ENCODE measurements at places on chromosomes 1 and 21.

- no peak for DNase-seq
These were observed 102.8 kb downstream of the NPHP4 start for GRCh38 chr1:5889462-5889861.

GRCh38 chr1:209155546-209155945, 428.0 kb upstream of the CAMK1G start:
- no peak for DNase-seq

DNA sequence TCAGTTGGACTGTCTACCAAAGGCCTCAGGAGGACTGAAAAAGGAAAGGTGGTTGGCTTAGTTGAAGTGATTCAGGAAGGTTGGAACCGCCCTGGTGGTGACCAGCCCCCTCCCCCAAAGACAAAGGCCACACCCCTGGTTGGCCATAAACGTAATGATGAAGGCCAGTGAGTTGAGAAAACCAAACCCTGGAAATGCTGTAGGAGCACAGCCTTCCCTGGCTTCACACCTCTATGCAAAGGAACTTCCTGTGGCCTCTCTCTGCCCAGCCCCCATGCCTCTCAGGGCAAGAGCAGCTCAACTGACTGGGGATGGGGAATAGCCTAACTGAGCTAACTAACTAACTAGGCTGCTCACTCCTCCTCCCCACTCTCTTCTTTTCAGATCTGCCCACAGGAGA, 90.4 kb downstream of the NPHP4 start:
- no peak for DNase-seq

DNA sequence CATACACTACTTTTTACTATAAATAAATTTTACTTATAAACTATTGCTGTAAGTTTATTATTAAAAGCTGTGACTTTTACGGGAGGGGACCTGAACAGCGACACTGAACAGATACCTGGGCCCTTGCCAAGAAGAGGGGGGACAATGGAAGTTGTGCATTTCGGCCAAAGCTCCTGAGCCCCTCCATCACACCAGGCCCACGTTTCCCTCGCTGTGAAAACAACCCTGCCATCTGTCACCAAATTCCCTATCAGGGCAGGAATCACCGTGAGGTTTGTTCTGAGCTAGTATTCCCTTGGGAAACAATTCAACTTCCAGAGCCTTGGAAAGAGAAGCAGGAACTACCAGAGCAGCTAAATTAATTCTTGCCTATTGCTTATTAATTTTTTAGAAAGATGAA, 37.0 kb downstream of the VTCN1 start:
- no peak for DNase-seq

- DNase-seq = no peak
These were observed 32.6 kb upstream of the FNBP1L start for GRCh38 chr1:93415296-93415695.

DNA sequence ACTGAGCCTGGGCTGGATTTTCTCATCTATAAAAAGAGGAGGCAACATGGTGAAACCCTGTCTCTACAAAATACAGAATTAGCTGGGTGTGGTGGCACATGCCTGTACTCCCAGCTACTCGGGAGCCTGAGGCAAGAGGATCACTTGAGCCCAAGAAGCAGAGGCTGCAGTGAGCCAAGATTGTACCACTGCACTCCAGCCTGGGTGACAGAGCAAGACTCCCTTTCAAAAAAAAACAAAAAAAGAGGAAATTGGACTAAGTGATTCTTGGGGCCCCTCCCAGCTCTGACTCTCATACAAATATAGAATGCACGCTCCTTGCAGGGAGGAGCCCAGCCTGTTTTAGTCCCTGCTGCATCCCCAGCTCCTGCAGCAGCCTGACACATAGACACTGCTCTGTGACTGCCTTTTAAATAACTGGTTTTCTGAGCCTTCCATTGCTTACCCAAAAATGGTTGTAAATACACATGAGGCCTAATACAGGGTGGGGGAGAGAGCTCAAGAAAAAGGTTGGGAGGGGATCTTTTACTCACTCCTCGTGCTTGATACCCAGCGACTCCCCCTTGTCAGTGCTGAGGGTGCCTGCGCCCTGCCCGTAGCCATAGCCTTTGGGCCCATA, 17.2 kb downstream of the CSRP1 start:
- DNase-seq = no peak

DNA sequence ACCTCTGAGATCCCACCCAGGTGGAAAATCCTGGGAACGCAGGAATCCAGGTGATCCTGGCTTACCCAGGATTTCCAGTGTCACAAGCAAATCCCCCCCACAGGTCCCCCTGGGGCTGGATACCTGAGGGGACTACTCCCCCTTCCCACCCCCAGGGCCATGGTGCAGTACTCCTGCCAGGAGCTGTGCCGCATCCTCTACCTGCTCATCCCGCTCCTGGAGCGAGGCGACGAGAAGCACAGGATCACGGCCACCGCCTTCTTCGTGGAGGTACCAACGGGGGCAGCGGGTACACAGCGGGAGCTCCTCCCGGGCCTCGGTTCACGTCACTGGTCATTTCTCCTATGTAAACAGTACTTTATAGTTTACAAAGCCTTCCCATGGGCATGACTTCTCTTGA, 20.4 kb upstream of the TTC4 start:
- no peak for DNase-seq

- DNase-seq = no peak
These were observed 219.8 kb downstream of the DAB1 start for GRCh38 chr1:57204091-57204490.

DNA sequence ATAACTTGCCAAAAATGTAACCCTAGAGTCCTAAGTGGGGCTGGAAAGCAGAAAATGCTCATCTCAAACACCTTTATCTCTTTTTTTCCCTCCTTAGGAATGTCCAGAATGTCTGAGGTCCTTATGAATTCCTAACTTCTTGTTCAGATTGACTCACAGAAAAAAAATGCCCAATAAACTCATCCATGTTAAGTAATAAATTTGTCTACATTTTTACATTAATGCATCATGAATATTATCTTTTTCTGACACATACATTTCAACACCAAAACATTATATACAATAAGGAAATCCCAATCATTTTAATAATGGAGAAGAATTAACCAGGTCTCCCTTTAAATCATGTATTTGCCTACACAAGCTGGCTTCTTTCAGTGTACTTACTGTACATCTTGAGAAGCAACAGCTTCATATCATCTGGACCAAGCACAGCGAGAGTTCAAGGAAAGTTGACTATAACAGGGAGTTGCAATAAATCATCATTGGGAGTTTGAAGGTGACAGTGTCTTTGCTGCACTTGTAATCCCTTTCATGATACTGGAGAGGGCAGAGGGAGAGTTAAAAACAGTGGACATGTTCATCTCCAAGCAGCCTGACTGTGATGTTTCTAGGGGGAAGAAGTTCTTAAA, 565.2 kb downstream of the LTN1 start:
- DNase-seq = no peak

- no peak for DNase-seq
These were observed 119.8 kb downstream of the HLCS start for GRCh38 chr21:36846631-36847030.

GRCh38 chr1:21396516-21396915, 43.4 kb upstream of the NBPF3 start:
- DNase-seq = no peak

DNA sequence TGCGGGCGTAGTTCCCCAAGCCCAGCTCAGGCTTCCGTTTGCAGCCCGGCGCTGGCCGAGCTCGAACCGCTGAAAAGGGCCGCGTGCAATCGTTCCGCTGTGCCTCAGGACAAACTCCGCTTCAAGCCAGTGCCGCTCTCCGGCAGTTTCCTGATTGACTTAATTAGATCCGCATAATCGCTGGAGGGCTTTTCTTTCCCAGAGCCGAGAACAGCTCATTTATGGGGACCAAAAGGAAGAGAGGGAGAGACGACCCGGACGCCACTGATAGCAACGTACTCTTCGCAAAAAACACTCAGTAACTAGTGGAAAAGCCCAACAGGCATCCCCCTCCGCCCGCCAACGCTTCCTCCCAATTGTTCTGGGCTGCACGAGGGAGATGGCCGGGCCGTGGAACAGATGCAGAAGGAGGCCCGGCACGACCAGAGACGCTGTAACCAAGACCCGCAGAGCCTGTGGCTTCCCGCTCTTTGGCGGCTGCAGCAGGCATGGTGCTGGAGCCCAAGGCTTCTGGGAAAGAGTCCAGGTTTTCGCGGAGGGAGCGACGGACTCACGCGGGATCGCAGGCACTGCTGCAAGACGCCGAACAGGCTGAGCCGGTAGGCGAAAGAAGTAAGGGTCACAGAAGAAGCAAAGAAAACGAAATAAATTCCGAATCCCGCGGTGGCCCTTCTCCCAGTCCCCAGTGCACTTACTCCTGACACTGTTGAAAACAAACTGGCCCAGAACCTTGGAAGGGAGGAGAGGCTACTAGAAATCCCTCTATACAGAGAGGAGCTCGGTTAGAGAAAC, 3.6 kb upstream of the FOXD2 start:
- DNase-seq = peak; percentile 41

- no peak for DNase-seq
These were observed 56.0 kb upstream of the ABCG1 start for GRCh38 chr21:42162831-42163510.

DNA sequence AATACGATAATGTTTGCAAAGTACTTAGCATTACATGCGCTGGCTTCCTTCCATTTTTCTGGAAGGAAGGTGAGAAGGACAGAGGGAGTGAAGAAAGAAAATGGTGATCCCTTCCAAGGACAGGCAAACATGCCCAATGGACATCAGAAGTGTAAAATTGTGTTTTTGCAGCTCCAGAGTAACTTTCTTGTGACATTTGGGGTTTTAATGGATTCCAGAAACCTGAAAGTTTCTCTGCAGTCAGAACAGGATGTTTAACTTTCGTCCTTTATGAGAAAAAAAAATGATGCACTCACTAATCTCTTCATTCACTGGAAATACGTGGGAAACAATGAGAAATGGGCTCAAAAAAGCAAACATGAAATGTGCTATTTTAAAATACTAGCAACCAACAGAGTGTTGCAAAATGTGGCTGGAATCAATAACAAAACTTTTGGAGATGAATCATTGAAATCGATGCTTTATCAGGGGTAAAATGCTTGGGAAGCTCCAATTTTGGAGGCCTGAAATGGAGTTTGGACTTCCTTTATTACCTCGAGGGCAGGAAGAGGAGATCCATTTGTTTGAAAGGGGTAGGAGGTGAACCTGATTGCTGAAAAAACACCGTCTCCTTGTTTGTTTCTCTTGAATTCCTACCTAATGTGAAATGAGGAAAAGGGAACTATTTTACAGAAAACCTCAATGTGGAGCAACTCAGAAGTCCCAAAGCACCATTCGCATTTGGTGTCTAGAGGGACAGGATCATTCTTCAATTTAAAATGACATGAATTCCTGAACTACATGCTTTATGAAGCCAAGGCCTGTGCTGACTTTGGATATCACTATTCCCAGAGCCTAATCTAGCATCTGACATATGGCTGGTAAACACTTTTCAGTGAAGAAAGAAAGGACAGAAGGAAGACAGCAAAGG, 129.5 kb downstream of the TRABD2B start:
- DNase-seq = no peak

DNA sequence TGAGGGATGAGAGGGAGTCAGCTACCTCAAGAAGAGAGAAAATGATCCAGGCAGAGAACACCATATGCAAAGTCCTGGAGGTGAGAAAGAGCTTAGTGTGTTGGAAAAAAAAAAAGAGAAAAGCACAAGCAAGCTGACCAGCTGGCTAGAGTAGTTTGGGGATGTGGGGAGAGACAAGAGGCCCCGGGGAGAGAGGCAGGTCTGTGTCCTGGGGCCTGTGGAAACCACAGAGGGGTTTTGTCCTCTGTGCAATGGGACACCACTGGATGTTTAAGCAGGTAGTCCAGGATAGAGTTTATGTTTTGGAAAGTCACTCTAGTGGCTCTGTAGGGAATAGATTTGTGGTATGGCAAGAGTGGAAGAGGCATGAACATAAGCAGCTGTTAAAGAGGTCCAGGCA, 14.4 kb upstream of the CHI3L1 start:
- no peak for DNase-seq

DNA sequence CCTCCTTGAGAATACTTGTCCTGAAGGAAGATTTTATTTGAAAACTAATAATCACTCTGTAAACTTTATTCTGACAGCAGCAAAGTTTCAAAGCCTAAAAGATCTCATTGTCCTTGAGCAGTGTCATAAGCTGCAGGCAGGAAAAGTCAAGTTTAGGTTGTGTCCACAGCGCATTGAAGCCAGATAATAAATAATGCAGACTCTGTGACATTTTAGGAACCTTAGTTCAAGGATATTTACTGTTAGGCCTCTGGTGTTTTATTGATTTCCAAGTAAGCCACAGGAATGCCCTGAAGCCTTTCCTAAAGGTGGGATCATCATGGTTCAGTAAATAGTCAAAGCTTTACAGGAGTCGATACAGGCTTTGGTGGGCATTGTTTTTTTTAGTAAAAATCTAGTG, 356.4 kb upstream of the SGIP1 start:
- DNase-seq = no peak

DNA sequence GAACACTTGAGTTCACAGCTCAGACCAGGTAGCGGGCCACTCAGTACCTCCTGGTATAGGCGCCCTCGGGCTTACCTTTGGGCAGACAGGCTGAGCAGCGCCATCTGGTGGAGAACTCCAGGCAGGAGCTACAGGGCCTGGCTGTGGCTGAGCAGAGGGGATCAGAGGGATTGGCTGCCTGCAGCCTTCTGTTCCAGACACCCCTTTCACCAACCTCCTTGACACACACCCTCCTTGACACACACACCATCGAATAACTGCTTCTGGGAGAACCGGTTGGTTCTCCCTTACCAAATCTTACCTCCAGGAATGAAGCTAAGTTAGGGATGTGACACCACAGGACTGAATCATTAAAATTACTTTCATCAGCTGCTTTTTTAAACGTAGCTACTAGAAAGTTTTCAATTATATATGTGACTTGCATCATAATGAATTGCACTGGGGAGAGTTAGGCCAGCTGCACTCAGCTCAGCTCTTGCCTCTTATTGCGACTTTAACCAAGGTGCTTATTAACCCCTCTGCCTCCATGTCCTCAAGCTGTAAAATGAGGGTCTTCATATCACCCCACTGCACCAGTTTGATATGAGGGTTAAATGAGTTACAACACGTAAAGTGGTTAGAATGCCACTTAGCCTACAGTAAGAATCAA, 6.6 kb downstream of the LIN28A start:
- DNase-seq = peak; percentile 89

DNA sequence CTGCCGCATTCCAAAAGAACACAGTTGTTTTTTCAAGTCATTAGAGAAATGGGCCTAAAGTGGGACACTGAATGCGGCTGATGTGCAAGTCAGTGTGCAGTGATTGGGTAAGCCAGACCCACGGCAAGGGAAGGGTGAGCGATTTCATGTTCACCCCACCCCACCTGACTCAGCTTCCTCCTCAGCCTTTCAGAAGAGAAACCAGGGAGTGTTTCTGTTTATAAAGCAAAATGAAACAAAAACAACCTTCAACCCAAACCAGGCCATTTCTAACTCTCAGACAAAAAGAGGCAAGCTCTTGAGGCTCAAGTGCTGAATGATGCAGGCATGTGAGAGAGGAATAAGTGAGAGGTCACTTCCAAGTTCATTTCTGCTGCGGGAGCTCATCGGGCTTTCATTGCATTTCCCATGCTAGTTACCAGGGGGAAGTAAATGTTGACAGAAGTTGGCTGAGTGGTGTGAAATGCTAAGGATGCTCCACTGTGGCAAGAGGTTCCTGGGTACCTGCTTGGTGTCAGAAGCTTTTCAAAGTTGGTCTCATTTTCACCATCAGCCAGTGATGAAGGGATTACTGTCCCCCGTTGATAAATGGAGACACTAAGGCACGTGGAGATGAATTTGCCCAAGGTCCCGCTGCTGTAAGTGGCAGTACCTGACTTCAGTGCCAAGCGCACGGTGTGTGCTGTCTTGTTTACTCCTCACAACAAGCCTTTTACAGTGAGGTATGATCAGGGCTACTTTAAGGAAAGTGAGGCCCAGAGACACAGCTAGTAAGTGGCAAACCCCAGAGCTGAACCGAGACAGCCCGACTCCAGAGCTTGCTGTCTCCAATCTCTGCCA, 29.1 kb downstream of the STPG1 start:
- no peak for DNase-seq

Measured in cerebellar cortex (tissue), 1 donor.